ENCODE measurements at places on chromosomes 3 and 15. TPM values are rescaled to one million over a fixed set of nuclear protein-coding genes. Genes with fewer than 3 reads are reported as not detected.

Gene ISL2
- total RNA-seq: 0.26 TPM

- no peak for DNase-seq
These were observed 388.0 kb downstream of the ZBTB20 start for GRCh38 chr3:114758831-114759699.

DNA sequence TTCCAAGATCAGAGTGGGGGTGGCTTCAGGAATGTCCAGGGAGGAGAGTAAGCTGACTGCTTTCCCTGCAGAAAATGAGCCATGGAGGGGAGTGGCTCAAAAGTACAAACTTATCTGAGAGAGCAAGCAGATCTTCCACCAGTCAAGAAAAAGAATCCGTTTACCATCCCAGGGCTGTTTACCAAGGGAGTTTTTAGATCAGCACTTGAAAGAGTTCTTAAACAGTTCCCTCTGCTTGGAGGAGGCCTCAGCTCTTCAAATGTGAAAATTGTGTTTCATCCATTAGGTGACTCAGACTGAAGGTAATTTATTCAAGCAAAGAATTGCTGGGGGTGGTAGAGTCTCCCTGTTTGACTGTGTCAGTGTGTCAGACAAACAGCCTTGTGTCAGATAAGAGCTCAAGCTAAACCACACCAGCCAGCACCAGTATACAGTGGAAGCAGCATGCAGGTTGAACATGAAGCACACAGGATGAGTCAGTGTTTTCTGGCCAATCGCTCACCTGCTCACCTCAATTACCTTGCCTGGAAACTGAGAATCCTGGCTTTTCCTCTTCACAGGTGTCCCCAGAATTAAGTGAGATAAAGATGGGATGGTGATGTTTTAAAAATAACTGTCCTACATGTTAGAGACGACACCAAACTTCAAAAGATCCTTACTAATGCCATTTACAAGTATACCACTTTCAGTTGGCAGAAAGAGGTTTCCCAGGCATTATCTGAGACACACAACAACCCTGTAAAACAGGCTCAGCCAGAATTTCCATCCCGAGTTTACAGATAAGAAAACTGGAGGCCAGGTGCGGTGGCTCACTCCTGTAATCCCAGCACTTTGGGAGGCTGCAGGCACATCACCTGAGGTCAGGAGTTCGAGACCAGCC, 21.7 kb downstream of the SH3BP5 start:
- no peak for DNase-seq

- DNase-seq: peak; percentile 29
These were observed 7.9 kb upstream of the TSEN2 start for GRCh38 chr3:12476238-12476897.
